AG09309 (cell line): ENCODE measurements at places on chromosomes 2 and 18.

GRCh38 chr2:133414486-133415209, 153.6 kb downstream of the NCKAP5 start:
- DNase-seq = no peak

DNA sequence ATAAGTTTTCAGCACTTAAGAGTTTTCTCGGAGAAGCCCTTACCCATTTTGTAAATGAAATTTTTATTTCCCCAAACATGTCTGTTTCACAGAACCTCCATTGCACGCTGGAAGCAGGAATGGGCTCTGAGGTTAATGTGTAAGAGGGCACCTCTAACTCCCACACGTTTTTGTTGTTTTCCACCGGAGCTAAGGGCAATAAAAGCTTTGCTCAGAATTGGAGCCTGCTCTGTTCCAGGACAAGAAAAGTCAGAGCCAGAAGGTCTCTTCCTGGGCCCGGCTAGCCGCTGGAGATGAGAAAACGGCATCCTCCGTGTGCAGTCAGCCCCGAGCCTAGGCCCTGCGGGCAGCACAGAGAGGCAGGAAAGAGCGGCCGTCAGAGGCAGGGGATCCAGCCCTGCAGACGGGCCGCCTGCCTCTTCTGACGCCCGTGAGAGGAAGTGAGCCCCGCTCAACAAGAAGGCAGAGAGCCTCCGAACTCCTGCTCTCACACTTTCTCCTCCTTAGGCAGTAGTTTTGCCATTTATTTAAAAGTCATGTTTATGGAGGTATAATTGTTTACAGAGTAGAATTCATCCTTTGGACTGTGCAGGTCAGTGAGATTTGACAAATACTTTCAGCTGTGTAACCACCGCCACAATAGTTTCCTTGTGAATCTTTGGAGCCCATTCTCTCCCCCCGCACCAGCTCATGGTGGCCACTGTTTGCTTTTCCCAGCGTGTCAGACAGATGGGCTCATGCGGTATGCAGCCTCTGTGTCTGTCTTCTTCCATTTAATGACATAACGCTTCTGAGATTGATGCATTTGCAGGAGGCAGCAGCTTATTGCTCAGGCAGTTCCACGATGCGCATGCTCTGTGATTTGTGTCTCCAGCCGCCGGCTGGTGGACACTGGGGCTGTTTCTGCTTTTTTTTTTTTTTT, 117.3 kb downstream of the GALR1 start:
- no peak for DNase-seq

DNA sequence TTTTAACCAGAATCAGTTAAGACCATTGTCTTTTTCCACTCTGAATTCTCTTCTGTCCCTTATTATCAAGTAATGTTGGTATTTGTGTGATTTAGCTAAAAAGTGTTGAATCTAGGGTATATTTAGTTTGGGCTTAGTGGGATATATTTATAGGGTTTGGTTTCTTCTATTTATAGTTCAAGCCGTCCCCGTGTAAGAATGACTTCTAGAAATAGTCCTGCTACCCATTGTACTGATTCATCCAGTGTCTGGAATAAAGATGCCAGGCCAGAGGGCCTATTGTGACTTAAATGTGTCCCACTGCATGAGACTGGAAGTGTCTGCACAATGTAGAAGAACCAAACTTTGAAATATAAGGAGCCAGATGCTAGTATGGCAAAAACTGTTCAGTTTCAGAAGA, 364.8 kb downstream of the TNS1 start:
- no peak for DNase-seq

DNA sequence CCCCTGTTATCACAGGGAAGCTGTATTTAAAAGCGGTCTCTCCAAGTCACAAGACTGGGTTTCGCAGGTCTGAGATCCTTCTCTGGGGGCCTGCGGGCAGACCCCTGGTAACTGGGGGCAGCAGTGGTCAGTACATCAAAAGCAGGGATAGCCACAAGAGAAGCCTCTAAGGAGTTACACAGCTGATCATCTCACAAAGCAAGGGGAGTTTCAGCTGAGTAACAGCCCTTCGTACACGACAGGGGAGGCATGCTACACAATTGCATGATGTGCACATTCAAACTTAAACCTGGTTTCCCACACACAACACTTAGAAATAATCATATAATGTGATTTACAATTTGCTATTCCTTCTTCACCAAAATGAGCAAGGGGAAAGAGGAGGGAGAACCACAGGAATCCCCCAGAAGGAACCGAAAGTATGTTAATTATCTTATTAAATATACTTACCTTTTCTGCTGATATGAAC, 87.5 kb downstream of the TMEM131 start:
- no peak for DNase-seq

DNA sequence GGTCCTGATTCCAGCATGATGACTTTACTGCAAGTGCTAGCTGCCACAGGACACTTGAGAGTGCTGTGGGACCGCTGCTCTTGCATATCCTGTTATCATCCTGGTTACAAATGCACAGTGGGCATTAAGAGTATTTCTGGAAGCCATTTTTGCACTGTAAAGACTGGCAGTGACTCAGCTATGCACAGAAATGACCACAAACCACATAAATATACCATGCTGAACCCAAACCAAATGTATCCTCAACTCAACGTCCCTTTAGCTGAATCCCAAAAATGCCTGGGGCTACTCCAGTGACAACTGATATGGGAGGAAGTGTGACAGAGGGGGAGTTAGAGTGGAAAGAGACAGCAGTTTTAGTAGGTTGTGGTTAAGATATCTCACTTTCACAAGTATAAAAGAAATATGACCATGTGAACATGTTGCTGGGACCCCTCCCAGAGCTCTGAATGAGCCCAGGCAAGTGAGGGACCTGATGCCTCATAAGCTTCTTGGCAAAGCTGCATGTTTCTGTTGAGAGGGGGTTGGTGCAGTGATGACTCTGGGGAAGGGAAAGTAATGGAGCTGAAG, 37.3 kb downstream of the RHBDD1 start:
- DNase-seq = no peak
